ENCODE measurements at places on chromosomes 2 and 18. TPM values are rescaled to one million over a fixed set of nuclear protein-coding genes. Genes with fewer than 3 reads are reported as not detected.

Gene RTTN
- 20.2 TPM for polyA plus RNA-seq

Gene FASTKD1
- 34.1 TPM for polyA plus RNA-seq

Gene FAM117B
- 32.7 TPM for polyA plus RNA-seq

Gene RNF138
- 51.1 TPM for polyA plus RNA-seq

Gene GIGYF2
- 69.3 TPM for polyA plus RNA-seq

Gene RBM45
- polyA plus RNA-seq, result 21.9 TPM

Gene AMER3
- 0.03 TPM for polyA plus RNA-seq

Gene PTPRM
- polyA plus RNA-seq, result 104 TPM

Gene IAH1
- 46.0 TPM for polyA plus RNA-seq

DNA sequence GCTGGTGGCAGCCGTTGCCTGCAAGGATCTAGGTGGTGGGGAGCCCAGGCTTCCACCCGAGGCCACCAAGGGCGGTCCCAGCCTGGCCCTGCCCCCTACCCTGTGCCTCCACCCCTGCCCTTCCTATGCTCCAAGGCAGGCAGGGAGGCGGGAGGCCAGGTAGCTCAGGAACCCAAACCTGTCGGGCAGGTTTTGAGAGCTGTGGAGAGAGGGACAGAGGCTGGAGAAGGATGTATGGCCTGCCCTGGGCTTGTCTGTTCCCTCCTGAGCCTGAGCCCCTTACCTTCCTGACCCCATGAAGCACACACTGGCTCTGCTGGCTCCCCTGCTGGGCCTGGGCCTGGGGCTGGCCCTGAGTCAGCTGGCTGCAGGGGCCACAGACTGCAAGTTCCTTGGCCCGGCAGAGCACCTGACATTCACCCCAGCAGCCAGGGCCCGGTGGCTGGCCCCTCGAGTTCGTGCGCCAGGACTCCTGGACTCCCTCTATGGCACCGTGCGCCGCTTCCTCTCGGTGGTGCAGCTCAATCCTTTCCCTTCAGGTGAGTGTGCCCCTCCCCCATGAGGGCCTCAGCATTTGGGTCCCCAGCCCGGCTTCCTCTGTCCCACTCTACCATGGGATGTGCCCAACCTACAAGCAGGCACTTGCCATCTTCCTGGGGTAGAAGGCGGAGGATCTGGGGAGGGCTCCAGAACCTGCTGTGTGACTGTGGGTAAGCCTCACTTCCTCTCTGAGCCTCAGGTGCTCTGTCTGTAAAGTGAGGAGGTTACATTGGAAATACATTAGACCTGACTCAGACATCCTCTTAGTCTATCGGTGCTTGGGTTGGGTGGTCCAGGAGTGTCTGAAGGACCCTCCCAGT is at the start of gene PROM2:
Gene PROM2 (plus strand): TSS at position 159 of the 860 bp plus-strand sequence. CDS start 137 bp downstream, at position 296.
- DNase-seq, result peak; percentile 43

DNA sequence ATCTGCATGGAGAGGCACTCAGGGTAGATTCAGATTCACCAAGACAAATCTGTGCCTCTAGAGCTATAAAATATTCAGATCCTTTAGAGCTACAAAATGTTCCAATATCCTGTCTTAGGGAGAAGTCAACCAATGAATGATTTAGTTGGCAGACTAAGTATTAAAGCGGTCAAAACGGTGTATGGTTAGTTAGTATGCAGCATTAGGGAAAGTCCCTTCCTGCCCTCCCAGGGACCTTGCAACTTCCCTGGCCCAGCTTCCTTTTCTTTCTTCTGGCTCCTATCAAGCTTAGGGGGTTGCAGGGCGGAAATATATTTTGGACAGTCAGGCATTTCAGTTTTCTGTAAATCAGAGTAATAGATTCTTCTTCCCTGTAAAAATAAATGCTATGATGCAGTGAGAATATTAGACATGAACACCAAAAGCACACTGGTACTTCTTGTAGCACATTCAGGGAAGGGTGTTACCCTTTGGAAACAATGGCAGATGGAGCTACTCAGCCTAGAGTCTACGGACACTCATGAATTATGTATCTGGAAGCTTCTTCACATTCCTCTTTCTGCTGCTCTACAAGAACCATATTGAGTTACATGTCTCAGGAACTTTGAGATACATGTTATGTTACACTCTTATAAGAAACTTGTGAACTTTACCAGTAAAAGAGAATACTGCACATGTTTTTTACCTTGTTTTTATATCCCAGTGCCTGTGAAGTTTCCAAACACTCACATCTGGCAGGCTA is 45.7 kb downstream of the CCDC93 start:
- peak; percentile 26 for DNase-seq

GRCh38 chr2:191145769-191146471 is 4.9 kb downstream of the STAT4 start:
- DNase-seq, result no peak

DNA sequence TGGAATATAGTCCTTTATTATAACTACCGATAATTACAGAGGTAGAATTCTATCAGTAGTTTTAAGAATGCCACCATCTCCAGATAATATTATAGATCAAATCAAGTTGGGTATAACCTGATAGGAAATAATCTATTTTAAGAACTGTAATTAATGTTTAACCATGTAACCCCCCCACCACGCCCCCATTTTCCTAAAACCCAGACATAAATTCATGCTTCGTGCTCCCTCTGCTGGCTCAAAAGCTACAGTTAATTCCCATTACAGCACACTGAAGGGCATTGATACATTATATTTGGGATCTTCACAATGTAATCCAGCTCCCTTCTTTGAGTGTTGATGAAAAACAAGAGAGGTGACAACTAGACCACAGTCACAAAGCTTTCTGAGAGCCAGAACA is 228.0 kb upstream of the SMAD7 start:
- DNase-seq, result no peak

GRCh38 chr18:12274793-12275192 is 20.6 kb downstream of the CIDEA start:
- no peak for DNase-seq

GRCh38 chr18:59323931-59324622 is 5.6 kb upstream of the CPLX4 start:
- no peak for DNase-seq

DNA sequence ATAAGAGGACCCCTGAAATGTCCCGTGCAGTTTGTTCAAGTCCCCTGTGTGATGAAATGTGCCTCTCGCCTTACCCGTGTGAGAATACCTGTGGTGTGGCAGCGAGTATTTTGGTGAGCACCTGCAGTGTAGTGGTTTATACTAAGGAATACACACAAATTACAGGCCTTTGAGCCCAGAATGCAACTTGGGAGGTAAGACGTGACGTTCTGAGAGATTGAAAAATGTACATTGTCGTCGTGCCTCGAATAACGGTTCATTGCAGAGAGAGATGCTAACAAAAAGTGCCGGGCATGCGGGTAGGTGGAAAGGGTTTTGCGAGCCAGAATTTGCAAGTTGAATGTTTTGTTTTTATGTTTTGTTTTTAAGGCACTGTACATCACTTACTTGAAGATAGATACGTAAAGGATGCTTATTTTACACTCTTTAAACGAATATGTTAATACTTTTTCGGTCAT is 867 bp downstream of the RBBP8 start:
- DNase-seq, result no peak

GRCh38 chr2:85245891-85246290 is 81.9 kb downstream of the TGOLN2 start:
- no peak for DNase-seq

DNA sequence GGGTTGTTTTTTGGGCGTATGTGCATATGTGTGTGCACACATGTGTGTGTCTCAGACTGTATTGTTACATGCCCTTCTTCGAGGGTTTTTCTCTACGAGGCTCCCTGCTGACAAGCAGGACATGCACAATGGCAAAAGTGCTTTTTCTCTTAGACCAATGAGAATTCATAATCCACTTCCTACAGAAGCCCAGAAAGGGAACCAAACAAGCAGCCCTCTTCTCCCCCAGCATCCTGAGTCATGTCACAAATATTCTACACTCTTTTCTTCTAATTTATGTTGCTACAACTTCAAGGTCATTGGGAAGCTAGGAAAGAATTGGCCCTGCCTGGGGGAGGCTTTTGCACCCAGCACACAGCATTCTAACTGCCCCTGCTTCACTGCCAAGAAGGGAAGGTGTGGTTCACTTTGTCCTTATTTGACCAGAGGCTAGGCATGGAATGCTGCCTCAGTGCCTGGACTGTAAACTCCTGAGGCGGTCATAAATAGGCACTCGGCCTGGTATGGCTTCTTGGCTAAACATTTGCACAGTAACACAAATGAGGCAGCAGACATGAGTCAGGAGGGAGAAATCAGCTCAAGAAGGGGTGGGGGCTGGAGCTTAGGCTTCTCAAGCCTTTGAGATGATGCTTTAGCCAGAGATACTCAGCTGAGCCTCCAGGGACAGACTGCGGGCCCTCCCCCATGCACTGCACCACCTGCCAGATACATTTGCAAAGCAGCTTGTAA is 92.7 kb upstream of the KLF7 start:
- DNase-seq, result no peak

DNA sequence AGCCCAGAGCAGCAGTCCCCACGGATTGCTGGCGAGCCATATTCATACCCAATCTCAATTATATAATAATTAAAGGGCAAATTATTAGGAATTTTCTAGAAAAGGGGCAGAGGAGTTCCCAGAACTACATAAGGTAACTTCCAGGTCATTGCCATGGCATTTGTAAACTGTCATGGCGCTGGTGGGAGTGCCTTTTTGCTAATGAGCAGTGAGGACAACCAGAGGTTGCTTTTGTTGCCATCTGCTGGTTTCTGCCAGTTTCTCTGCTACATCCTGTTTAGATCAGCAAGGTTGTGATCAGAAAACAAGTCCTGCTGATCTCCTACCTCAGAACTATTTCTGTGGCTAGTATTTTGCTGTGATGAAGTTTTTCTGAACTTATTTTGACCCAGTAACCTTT is 159.8 kb upstream of the PIEZO2 start:
- DNase-seq, result no peak

GRCh38 chr2:141062031-141062430 is 1068.8 kb downstream of the LRP1B start:
- DNase-seq, result no peak

GRCh38 chr2:28736034-28736433 is 15.6 kb upstream of the PPP1CB start:
- DNase-seq, result no peak

DNA sequence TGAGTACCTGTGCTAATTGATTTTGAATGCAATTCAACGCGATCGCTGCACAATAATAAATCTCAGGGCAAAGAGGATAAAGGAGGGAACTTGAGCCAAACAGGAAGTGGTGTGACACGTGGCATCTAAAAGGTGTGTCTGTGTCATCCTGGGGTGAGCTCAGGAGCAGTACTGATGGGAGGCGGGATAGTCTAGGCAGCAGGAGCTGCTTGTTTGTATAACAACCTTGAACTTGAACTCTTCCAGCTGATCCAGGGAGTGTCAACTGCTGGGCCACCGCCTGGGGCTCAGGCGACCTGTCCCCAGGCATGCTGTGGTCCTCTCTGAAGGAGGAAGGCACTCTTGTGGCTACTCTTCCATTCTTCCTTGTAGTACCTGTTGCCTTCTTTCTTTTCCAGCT is 61.2 kb downstream of the BOD1L2 start:
- DNase-seq, result no peak

- no peak for DNase-seq
These were observed 183.5 kb upstream of the ZNF521 start for GRCh38 chr18:25535495-25535894.

DNA sequence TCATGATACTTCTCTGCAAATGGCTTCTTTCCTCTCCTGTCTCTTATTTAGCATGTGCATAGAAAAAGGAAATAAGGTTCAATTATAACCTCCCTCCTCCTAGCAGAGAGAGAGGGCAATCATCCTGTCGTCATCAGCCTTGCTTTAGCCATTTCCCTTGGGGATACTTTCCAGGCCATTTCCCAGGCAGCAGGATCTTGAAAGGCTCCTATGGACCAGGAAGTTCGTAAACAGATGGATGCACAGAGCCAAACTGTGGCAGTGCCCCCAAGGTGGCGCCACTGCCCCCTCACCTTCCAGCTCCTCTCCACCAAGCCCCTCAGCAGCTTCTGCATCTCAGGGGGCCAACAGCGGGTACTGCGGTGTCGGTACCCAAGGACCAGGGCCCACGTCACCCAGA is 157.4 kb downstream of the DTNA start:
- no peak for DNase-seq

DNA sequence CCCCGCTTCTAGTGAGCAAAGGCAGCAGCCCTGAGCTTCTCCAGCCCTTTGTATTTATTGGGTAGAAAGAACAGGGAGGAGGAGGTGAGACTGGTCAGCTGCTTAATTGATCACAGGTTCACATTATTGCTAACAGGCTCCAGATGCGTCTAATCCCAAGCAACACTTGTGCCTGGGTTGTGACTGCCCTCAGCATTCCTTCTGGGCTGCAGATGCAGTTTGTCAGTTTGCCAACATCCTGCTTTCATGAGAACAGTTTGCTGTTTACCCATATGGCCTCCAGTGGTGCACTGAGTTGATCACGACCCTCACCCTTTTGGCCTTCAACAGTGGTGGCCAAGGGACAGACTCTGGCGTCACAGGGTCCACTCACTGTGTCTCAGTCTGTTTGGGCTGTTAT is 159.5 kb upstream of the ZNF516 start:
- no peak for DNase-seq

Measured in right renal pelvis (tissue), 4 donors.